K562 (cell line): ENCODE measurements at places on chromosomes 12 and 14. TPM values are rescaled to one million over a fixed set of nuclear protein-coding genes. Genes with fewer than 3 reads are reported as not detected.

DNA sequence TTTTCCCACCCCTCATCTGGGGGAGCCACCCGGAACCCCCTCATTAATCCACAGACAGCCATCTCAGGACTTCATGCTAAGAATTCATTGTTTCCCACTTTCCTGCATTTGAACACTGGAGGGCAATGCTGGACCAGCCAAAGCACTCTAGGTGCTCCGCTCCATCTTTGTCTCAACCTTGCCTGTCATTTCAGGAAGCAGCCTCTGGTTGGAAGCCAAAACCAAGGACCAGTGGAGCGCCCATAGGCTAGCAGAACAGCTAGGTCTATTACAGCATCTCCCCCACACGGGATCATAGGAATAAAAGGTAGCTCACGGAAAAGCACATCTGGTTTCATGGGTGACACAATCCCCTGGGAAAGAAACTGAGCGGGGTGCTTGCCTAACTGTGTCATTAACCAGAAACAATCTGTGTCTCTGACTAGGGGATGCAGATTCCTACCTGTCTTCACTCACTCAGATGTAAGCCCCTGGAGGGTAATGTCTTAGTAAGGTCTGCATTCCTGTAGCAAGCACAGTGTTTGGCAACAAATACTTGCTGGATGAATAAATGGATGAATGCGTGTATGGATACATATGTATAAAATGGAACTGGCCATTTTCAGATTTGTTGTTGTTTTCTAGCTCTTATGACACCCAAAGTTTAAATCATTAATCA, 197.0 kb downstream of the DAD1 start:
- peak; percentile 29 for DNase-seq

GRCh38 chr14:79510659-79511058, 700.6 kb downstream of the DIO2 start:
- no peak for DNase-seq

DNA sequence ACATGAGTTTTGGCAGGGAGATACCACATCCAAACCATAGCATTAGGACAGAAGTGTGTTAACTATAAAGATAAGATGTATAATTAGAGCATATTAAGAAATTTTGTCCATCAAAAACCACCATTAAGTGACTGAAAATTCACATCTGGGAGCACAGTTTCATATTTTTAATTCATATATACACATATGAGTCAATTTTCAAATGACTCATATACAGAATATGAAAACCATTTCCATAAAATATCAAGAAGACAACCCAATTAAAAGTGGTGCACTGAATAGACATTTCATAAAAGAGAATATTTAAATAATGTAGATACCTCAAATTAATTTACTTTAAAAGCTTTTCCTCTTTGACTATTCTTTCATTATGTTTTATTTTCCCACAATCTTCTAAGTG, 25.3 kb downstream of the MUCL1 start:
- DNase-seq: no peak

DNA sequence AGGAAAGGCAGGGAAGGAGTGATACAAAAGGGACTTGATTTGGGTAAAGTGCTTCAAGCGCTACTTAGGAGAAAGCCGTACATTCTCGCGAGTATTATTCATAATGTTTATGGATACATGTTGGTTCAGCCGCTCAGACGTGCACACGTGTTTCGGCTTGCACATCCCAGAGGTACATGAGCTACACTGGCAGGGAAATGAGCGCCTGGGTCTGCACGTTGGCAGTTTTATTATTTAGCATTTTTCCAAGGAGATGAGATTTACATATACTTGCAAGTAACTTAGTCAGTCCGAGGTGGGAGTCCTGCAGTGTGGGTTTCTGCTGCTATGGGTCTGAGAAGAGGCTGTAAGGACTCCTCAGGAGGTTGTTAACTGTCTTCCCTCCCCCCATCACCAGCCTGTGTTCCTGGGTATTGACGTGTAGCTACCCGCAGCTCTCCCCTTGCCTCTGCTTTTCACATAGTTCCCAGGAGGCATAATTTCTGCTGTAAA, 1.5 kb downstream of the PRKCH start:
- no peak for DNase-seq

DNA sequence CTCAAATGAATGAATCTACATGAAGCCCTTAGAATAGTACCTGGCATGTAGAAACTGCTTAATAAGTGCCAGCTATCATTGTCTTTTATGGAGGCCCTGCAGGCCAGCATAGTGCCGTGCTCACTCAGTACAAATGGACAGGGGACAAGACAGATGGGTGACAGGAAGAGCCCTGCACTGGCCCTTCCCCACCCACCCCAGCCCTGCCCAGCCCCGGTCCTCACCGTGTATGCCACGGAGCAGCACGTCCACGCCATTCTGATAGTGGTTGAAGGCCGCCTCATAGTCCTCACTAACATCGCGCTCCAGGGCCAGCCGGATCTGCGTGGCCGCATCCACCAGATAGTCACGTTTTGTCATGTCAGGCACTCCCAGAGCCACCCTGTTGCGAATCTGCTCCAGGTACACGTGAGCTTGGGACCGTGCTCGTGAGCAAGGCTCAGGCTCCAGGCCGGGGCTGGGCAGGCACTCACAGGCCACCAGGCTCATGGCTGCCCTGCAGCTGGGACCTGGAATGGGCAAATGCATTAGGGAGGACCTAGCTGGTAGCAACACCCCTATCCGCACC, 1.9 kb downstream of the RPS6KL1 start:
- DNase-seq: no peak

PTHLH gene
- 0.74 and 1.2 TPM in 2 replicates for polyA plus RNA-seq

TAS2R19 gene
- 0.12 and 0.21 TPM in 2 replicates for polyA plus RNA-seq

PKP2 gene
- 2.2 and 3.0 TPM in 2 replicates for polyA plus RNA-seq

FOXM1 gene
- 18.5 and 18.7 TPM in 2 replicates for polyA plus RNA-seq
